ENCODE measurements at places on chromosomes 5 and 9. TPM values are rescaled to one million over a fixed set of nuclear protein-coding genes. Genes with fewer than 3 reads are reported as not detected.

Gene IL4
- not detected for total RNA-seq

Gene GABRA1
- not detected for total RNA-seq

Gene APBB3
- 38.1 TPM for total RNA-seq

Gene FGF10
- total RNA-seq = not detected

Gene TAS2R1
- total RNA-seq = not detected

Gene NPR2
- total RNA-seq = 18.7 TPM

Gene TRIM7
- 2.9 TPM for total RNA-seq

Gene PCDHA1
- not detected for total RNA-seq

Gene SLC34A3
- not detected for total RNA-seq

Gene KIAA1958
- 0.68 TPM for total RNA-seq

Gene CCNI2
- not detected for total RNA-seq

Gene AK8
- total RNA-seq = 0.15 TPM

Gene KCNT1
- 0.12 TPM for total RNA-seq

Gene TMEM174
- total RNA-seq = not detected

Gene GFPT2
- 57.2 TPM for total RNA-seq

Gene IFNA21
- not detected for total RNA-seq

Gene DMRT3
- not detected for total RNA-seq

Gene ADGRD2
- not detected for total RNA-seq

Gene ECSCR
- 12.6 TPM for total RNA-seq

Gene DOCK8
- not detected for total RNA-seq

Gene GALNT12
- total RNA-seq = 2.2 TPM

Gene TLR4
- total RNA-seq = 83.6 TPM

Gene FUBP3
- 40.6 TPM for total RNA-seq

Gene OGN
- total RNA-seq = 2.1 TPM

Gene MYORG
- 0.35 TPM for total RNA-seq

Gene RNF183
- total RNA-seq = not detected

Gene EIF4E1B
- total RNA-seq = not detected

Gene IL3
- total RNA-seq = not detected

Gene AMBP
- 0.08 TPM for total RNA-seq
